ENCODE measurements at places on chromosomes 6 and 20.

- DNase-seq, result no peak
Observed at GRCh38 chr20:43976547-43976946, 61.9 kb downstream of the TOX2 start.

DNA sequence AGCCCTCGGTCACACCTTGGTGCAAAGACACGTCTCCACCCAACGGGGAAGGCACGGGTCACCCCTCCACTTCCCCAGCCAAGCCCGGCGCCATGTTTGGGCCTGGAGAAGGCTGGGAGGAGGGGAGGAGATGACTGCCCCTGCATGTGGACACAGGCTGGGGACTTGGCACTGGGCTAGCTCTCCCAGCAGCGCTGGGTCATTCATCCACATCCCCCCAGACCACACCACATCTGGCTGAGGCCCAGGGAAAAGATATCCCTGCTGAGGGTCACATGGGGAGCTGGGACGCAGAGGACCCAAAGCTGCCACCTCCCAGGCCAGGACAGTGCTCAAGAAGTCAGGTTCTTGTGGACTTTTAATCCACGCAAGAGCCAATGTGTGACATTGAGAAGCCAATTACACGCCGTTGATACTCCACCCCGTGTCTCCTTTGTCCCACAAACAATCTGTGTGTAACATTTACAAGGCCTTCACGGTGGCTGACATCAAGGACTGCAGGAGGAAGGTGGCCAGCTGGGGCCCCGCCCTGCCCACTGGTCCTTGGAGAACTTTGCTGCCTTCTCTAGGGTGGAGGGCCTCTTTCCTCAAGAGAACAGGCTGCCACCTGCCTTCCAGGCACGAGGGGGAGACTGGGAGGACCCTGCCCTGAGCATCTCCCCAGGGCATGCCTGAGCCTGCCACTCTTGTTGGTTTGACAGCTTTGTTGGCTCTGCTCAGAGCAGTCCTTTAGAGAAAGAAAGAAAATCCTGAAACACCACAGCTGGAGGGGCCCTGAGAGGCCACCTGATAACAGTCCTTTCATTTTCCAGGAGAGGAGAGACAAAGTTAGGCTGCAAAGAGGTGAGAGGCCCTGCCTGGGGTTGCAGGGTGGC, 5.3 kb upstream of the IP6K3 start:
- no peak for DNase-seq

DNA sequence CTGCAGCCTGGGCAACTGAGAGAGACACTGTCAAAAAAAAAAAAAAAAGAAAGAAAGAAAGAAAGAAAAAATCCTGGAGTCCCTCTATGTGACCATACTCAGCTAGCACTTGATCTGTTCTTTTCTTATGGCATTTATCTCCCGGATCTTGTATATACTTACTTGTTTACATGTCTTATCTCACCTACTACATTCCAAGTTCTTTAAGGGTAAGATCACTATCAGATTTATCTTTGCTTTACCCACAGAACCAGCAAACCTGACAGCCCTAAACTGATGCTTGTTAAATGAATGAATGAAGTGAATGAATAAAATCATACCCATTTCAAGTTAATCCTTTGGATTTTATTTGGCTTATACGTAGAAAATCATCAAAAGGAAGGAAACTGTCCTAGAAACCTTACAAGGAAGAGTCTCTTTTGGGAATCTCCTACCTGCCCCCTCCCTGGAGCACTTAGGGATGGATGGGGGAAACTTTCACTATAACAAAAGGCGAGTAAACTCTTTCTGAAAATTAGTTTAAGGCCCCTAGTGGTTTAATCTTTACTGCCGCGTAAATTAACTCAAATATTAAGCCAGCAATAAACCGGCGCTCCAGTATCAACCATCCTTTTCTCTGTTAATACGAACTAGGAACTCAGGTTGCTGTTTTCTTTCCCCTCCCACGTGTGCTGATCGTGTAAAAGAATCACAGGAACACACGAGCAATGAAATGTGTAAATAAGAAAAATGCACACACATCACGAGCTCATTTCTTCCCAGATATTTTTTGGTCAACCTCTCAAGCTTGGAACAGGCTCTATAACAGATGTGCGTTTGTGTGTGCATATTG, 1.3 kb upstream of the UTRN start:
- DNase-seq, result no peak

DNA sequence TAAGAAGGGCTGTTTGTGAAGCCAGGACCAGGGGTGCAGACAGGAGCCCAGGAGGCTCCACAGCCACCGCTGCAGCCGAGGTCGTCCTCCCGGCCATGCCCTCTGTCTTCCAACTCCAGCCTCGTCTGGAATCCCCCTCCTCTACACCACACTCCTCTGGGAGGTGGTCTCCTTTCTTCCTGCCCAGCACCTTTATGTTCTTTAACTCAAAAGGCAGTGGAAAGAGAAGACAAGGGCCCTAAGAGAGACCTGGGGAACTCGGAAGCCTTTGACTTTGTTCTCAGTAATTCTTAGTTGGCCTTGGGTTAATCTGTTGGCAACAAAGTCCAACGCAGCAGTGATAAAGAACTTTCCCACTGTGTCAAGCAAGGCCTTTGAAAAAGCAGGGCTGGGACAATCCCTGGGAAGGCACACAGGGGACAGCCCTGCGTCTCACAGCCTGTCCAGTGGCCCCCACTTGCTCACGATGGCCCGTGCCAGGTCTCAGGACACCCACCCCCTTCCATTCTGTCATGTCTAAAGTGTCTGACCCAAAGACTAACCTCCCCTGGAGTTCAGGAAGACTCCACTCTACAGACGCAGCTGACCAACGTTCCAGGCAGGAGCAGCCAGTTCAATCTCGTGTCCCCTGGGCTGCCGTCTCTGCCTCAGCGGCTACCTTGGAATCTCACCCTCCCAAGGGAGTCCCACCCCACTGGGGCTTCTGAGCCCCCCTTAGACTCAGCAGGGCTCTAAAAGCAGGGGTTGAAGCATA, 42.8 kb upstream of the FAM50B start:
- no peak for DNase-seq

DNA sequence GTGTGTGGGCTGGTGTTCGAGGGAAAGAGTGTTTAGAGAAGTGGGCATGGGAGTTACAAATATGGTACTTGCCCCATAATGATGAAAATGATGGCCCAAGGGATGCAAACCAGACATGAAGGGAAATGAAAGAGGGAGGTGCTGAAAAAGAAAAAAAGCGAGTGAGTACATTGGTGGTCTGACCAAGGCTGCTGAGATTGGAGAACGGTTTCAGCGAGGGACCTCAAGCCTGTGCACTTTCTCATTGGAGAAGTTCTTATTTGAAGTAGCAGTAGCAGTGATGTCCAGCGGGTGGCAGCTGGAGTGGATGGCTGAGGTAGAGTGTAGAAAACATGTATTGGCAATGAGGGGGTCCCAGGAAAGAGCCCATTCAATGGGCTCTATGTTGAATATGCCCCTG, 54.8 kb downstream of the TNFAIP3 start:
- no peak for DNase-seq

GRCh38 chr6:57135885-57136284, 36.2 kb upstream of the BAG2 start:
- DNase-seq, result no peak

DNA sequence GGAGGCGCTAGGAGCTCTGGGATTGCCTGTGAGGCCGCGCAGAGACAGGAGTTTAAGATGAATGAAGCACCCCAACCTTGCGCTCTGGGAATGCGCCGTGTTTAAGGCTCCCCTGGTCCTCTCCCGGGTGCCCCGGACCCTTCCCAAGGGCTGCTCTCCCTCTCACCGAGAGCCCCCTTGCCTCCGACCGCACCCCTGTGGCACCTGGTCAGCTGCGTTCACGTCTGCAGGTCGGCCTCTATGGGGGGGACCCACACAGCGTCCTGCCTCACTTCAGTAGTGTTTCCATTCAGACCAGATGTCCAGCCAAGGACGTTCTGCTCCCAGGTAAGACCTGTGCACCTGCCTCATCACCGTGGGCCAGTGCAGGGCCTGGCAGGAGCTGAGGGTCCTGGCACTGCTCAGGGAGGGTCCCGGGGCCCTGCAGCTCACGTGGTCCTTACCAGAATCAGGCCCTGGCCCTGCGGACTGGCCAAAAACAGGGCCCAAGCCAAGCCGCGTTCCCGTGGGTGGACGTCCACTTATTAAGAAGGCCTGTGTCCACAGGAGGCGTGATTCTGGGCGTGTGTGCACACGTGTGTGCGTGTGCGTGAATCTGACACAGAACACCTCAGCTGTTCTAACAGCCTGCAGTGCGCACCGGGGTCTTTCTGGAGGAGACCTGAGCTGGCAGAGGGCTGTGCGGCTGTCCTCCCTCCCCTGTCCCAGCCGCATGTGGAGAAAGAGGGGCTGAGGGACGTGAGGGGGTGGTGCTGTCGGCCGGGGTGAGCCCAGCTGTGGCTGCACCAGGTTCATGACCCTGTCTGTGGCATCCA, 79.9 kb upstream of the BHLHE23 start:
- DNase-seq, result no peak

GRCh38 chr6:32855467-32856174, 1.6 kb downstream of the PSMB9 start:
- DNase-seq, result no peak

DNA sequence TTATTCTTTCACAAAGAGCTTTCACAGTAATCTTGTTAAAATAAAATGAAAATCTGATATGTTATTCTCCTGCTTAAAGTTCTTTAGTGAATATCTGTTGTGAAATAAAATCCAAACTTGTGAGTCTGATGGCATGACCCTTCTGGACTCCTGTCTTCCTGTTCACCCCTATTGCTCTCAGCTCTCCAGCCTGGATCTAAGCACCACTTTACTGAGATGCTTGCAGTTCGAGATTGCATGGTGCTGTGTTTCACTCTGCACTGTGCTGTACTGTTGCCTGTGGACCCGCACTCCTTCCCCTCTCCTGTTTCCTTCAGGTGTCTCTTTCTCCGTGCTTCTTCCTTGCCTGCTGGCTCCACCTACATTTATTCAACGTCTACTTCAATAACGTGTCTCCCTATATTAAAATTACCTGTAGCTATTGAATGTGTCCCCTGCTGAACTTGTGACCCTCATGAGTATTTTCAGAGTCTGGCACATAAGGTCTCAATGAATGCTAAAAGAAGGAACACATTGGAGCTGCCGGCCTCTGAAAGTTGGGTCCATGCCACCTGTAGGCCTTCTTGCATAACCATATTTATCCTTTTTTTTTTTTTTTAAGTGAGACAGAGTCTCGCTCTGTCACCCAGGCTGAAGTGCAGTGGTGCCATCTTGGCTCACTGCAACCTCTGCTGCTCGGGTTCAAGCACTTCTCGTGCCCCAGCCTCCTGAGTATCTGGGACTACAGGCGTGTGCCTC, 100.1 kb downstream of the ARID1B start:
- no peak for DNase-seq

DNA sequence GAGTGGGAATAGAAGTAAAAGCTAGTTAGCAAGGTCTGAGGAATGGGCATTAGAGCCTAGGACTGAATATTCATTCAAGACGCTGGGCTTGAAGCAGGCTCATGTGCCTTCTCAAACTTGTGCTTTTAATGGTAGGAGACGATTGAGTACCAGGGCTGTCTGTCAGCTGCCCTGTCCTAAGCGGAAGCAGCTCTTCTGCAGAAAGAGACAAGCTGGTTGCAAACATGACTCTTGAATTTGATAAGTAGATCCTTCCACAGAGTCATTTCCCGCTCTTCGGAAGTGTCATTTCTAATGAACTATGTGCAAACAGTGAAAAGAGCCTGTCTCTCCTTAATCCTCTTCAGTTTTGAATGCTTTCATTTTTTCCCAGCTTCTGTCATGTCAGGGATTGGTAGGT, 176.4 kb downstream of the TFAP2B start:
- no peak for DNase-seq

DNA sequence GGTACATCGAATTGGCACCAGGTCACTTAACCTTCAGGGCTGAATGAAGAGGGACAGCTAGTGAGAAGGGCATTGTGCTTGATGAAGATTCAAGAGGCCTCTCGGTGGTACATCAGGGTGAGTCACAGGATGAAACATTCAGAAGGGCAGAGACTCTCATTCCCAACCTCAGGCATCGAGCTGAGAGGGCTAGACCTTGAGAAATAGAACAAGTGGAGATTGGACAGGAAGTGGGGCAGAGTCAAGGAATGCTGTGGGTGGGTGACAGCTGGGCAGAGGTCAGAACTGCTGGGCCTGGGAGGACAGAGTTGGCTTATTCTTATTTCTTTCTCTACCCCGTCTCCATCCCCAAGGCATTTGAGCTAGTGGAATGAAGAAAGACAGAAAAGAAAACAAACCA, 126.0 kb downstream of the SCML4 start:
- peak; percentile 12 for DNase-seq

- DNase-seq, result no peak
Observed at GRCh38 chr6:93792746-93793145, 373.4 kb upstream of the EPHA7 start.

DNA sequence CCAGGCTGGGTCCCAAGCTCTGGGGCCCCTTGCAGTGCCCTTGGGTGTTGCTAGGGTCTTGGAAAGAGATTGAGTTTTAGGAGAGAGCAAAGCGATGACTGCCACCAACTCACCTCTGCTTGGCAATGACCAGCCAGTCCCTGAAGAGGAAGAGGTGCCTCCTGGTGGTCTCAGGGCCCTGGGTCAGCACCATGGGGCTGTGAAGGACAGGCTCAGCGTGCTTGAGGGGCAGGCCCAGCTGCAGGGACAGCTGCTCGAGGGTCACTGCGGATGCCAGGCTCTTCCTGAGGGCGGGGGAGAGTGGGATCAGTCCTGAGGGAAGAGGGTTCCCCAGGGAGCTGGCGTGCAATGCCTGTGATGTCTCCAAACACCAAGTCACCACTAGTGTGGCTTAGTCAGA, 50.8 kb upstream of the TAGAP start:
- no peak for DNase-seq

- no peak for DNase-seq
Observed at GRCh38 chr20:31555203-31555775, 41.0 kb downstream of the HM13 start.

DNA sequence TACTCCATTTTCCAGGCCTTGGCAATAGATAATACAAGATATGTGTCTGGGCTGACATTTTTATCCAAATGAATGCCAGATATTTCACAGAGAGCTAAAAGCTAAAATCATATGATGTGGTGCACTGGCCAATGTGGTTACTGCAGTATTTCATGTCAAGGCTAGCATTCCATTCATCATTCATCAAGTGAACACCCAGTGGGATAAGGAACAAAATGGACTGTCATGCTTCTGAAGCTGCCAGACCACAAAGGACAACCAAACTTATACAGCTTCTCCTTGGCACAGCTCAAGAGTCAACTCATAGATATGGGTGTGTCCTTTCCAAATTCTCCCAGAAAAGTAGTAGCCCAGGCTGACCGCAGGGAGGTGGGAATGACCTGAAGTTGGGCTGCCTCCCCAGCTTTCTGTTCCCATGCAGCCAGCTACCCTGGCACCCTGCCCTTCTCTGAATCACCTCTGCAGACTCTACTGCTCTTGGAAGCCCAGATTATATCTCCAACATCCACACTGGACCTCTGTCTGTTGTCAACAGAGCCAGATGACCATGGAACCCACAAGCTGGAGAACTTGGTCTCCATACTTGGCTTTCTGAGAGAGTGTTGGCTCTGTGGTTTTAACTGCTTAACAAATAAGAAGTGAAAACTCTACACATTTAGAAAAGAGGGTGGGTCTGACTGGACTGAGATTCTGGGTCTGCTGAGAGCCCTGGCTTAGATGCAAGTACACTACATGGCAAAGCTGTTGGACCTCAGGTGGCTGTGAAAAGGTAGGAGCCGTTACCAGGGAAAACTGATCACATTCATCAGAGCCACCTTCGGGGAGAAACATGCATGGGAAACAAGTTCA, 122.8 kb downstream of the ALDH8A1 start:
- peak; percentile 15 for DNase-seq
